Sigmoid colon (tissue), 7 donors: ENCODE measurements at places on chromosomes 7 and 10.

DNA sequence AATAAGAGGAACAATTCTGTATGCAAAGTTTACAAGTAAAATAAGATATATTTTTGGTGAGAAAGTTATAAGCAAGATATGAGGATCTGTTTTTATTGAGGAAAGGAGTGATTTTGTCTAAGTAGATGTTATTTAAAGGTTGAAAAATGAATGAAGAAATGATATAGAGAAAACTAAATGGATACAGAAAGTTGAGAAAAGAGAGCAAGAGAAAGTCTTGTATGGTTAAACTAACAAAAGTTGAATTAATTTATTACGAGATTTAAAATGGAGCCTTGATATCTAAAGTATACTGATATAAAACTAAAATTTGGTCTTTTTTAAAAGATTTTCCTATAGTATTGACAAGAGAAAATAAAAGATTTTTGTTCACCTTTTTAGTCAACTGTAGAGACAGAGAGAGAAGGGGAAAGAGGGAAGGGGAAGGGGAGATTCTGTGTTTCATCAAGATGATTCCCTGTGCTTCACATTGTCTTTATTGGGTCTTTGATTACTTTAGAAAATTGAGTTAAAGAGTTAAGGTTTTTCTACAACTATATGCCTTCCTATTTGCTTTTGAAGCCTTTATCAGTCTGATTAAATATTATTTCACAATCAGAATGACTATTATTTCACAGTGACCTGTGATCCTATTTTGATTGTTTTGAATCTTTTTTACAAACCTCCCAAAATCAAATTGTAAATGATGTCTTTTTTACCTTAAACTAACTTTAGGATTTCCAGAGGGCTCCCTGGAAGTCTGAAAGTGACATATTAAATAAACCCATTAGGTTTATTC lies 10.7 kb downstream of the SHTN1 start:
- no peak for DNase-seq

DNA sequence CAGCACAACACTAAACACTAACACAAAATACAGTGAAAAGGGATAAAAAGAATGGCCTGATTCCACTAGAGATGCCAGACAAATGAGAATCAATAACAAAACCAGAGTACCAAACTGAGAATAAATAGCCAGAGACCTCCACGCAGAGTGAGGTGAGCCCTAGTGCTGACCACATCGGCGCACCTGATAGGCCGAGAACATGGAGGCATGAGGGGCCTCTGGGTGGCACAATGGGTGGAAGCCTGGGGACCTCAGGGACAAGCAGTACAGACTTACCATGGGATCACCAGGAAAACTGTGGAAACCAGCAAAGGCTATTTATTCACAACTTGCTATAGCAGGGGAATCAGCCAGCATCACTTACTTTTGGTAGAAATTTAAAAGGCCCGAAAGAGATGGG lies 1.8 kb upstream of the CSGALNACT2 start:
- no peak for DNase-seq

DNA sequence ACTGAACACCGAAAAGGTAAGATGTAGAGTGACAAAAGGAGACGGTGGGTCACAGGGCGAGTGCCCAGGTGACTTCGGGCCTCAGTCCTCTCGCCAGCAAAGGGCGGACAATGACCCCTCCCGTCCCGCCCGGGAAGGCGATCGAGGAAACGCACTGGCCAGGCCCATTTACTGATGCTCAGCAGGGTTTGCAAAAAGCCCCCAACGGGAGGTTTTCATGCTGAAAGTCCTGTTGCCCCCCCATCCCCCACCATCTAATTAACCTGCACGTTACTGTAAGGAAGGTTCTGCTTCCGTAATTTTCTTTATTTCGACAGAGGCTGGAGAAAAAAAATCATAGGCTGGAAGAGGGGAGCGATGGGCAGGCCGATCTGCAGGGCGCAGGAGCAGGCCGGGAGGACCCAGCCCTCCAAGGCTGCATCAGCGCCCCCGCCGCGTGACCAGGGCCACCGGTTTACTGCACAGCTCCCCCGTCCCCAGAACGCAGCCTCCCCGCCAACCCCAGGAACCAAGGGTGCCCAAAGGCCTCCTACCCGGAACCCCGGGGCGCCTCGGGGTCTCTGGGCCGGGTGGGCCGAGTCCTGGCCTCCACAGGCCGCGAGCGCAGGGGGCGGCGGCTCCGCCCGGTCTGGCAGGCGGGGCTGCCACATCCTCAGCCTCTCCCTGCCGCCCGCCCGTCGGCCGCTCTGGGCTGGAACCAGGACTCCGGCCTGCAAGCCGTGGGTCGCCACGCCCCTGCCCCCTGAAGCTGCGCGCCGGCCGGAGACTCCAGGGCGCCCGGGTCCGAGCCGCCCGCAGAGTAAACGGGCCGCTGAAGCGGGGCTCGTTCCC lies 613 bp downstream of the OAT start:
- peak; percentile 85 for DNase-seq

DNA sequence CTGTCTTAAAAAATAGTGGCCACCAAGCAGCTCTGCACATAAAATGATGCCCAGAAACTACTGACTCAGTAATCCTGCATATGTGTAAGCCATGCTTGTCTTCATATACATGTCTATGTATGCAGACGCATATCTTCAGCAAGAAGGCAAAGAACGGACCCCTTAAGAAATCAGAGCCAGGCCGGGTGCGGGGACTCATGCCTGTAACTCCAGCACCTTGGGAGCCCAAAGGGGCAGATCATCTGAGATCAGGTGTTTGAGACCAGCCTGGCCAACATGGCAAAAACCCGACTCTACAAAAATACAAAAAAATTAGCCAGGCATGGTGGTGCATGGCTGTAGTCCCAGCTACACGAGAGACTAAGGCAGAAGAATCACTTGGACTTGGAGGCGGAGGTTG lies 295.0 kb downstream of the TCERG1L start:
- DNase-seq, result peak; percentile 32

GRCh38 chr10:20874261-20874660 lies 22.9 kb downstream of the NEBL start:
- no peak for DNase-seq

DNA sequence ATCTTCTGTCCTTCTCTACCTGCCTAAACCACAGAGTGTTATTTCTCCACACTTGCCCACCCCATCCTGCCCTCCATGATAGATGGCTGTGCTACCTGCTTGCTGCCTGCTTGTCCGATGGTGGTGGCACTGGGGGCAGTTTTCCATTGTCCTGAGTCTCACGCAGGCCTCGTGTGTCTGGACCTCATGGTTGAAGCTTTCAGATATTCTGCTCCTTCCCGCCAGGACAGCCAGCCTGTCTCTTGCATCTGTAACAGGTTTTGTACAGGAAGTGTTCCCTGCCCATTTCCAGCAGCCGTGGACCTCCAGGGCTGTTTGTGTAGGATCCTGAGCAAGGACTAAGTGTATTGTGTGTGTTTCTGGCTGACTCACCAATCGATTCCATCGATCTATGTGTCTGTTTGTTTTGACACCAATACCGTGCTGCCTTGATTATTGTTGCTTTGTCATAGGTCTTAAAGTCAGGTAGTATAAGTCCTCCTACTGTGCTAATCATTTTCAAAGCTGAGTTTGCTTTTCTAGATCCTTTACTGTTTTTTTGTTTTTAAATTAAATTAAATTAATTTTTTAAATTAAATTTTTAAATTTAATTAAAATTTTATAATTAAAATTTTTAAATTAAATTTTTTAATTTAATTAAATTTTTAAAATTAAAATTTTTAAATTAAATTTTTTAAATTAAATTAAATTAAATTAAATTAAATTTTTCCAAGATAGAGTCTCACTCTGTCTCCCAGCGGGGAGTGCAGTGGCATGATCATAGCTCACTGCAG lies 8.5 kb downstream of the IL15RA start:
- peak; percentile 53 for DNase-seq

- DNase-seq, result no peak
Observed at GRCh38 chr7:1311406-1312135, 78.9 kb downstream of the UNCX start.

- DNase-seq, result no peak
Observed at GRCh38 chr7:108324053-108325038, 131.9 kb downstream of the NRCAM start.

GRCh38 chr10:120996456-120997034 lies 145.4 kb downstream of the WDR11 start:
- no peak for DNase-seq

DNA sequence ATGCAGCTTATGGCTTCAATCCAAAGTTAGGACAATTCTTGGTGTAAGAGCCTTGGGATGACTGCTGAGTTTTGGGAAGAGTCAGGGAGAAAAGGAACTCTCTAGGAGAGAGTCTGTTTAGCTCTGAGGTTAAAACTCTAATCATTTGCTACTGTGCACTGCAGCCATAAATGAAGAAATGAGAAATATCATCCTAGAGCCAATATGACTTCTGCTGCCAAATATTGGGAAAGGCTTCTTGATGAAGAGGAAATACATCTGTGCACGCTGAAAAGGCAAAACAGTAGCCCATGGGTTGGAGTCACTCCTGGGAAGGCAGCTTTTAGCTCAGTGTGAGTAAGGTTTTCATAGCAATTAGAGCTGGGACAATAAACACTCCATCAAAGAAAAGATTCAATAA lies 308.8 kb downstream of the SFMBT2 start:
- DNase-seq, result peak; percentile 78

GRCh38 chr7:452791-453455 lies 66.7 kb downstream of the PDGFA start:
- DNase-seq, result no peak

- no peak for DNase-seq
Observed at GRCh38 chr10:90041585-90041984, 340.2 kb downstream of the KIF20B start.
